ENCODE measurements at places on chromosomes 5 and 9. TPM values are rescaled to one million over a fixed set of nuclear protein-coding genes. Genes with fewer than 3 reads are reported as not detected.

DNA sequence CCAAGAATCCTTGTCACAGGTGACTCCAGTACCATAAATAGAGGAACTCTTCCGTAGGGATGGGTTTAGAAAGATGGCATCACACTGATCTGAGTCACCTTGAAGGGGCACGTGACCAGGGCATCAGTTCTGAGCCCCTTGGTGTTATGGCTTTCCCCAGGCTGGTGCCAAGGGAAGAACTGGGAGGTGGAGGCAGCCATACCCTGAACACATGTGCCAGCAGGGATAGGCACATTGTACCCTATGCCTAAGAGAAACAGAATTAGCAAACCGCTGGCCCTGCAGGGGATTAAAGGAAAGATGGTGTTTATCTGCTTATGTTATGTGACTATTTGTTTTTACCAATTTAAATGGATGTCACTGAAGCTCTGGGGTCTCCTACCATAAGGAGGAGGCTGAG is 196.2 kb downstream of the RGS3 start:
- no peak overlapping the region for H3K27ac ChIP-seq
- DNase-seq = no peak
- no peak overlapping the region for H3K4me3 ChIP-seq
- no peaks in the 10 kb centered on the region for H3K27me3 ChIP-seq
- no peaks in the 10 kb centered on the region for H3K4me1 ChIP-seq
- H3K36me3 ChIP-seq = no peaks in the 10 kb centered on the region

- H3K4me1 ChIP-seq = peaks cover 16% of the 10 kb centered on the region
- H3K36me3 ChIP-seq = no peaks in the 10 kb centered on the region
- no peak overlapping the region for H3K27ac ChIP-seq
Observed at GRCh38 chr5:140245341-140245740, 57.6 kb downstream of the PFDN1 start.

- no peak for DNase-seq
- peaks cover 29% of the 10 kb centered on the region for H3K4me1 ChIP-seq
- no peak overlapping the region for H3K27ac ChIP-seq
- H3K4me3 ChIP-seq = no peak overlapping the region
Observed at GRCh38 chr9:129406278-129407225, 214.3 kb downstream of the C9orf50 start.

- H3K36me3 ChIP-seq = no peaks in the 10 kb centered on the region
- DNase-seq = no peak
- peaks cover 21% of the 10 kb centered on the region for H3K4me1 ChIP-seq
- no peak overlapping the region for H3K4me3 ChIP-seq
- no peak overlapping the region for H3K27ac ChIP-seq
Observed at GRCh38 chr5:169243651-169244422, 57.1 kb downstream of the SLIT3 start.

The HNRNPH1 gene
- total RNA-seq = 914 TPM

The BHMT gene
- total RNA-seq = not detected

The BARHL1 gene
- total RNA-seq = not detected

The SPATA31E1 gene
- not detected for total RNA-seq

The CCNJL gene
- total RNA-seq = 16.5 TPM

The ANKRD18A gene
- 2.6 TPM for total RNA-seq

The RNF208 gene
- 6.3 TPM for total RNA-seq

All from Caco-2 (cell line).